ENCODE measurements at places on chromosomes 4 and X.

- no peak for DNase-seq
Observed at GRCh38 chrX:12804655-12805054, 13.4 kb downstream of the PRPS2 start.

DNA sequence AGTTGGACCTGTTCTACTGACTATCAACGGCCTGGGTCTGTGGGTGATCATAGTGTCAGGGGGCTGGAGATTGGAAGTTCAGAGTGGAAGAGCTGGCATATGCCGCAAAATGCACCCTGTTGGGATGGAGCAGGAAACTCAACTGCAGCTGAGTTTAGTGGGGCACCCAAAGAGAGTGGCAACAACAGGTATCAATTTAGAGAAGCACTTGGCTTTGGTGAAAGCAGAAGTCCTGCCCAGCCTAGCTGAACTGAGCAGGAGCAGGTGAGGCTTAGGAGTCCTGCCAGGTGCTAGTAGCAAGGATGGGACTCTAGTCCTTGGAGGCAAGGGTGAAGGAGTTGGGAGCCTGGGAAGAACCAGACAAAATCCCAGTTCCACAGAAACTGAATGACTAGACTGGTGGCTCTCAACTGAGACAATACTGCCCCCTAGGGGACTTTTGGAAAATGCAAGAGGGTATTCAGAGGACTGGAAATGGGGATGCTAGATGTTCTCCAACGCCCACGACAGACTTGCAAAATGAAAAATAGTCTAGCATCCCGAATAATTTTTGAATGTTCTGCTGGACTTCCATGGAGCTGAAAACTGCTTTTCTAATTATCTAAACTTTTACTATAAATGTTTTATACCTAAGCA lies 49.4 kb downstream of the RTL9 start:
- DNase-seq: peak; percentile 26

GRCh38 chr4:182536221-182536811 lies 293.1 kb downstream of the TENM3 start:
- DNase-seq: no peak

DNA sequence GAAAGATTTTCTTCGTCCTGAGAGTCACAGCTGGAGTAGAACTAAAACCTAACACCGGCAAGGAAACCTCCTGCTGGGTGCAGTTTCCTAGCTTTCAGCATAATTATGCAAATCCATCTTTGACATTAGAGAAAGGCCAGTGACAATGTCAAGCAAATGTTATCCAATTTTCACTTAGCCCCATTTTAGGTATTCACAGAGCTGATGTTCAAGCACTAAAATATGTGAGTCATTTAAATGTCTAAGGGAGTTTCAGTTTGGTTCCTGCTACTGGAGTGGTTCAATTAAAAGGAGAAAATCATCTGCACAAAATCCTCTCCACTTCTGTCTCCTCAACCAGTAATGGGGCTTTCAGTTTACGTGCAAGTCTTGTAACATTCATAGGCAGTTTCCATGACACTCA lies 37.1 kb upstream of the AMOT start:
- no peak for DNase-seq

DNA sequence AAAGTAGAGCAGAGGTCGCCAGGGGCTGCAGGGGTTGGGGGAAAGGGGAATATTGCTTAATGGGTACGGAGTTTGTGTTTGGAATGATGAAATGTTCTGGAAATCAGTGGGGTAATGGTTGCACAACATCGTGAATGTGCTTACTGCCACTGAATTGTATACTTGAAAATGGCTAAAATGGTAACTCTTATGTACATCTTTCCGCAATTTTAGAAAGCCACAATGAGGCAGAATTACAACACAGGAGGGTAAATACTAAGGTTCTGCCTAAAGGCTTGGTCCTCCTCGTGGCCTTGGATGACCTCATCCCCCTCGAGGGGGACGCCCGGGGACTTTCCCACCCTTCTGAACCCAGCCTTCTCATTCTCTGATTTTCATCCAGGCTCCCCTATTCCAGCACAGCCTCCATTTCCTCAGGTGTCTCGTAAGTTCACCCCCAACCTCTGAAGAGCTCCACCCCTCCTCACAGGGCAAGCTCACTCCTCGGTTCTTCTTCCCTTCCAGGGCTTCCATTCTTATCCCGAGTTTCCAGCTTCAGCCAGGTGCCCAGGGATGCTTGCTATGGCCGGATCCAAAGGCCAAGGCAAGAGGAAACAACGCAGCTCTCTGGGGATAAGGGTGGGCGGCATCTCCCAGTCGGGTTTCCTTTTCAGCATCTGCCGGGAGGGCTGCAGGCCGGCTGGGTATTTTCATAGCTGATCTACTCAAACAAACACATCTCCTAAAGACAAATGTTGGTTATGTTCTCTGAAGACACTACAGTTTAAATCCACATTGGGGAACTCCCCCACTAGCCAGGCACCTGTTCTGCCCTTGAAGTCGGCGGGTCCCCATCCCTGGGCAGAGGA lies 71.3 kb upstream of the ACSL1 start:
- peak; percentile 71 for DNase-seq

DNA sequence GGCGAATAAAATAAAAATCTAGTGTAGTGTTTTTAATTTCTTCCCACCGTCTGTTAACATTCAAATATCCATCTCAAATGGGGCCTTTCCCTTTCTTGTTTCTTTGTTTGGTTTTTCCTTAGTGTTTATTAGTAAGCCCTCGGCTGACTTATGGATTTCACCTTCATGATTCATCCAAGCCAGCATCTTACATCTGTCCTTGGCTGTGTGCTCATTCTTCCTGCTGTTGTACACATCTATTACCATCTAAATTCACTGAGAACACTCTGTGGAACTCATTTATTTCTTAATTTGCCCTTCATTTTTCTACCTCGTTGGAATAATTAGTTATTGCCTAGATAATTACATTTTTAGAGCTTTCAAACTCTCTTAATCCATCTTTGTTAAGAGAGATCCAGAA lies 84.9 kb downstream of the SPCS3 start:
- DNase-seq: no peak

GRCh38 chr4:134624365-134624764 lies 422.8 kb upstream of the PABPC4L start:
- DNase-seq: no peak

GRCh38 chrX:122910697-122911096 lies 273.4 kb upstream of the GRIA3 start:
- DNase-seq: no peak

- DNase-seq: no peak
Observed at GRCh38 chr4:7168106-7168505, 24.2 kb upstream of the SORCS2 start.

DNA sequence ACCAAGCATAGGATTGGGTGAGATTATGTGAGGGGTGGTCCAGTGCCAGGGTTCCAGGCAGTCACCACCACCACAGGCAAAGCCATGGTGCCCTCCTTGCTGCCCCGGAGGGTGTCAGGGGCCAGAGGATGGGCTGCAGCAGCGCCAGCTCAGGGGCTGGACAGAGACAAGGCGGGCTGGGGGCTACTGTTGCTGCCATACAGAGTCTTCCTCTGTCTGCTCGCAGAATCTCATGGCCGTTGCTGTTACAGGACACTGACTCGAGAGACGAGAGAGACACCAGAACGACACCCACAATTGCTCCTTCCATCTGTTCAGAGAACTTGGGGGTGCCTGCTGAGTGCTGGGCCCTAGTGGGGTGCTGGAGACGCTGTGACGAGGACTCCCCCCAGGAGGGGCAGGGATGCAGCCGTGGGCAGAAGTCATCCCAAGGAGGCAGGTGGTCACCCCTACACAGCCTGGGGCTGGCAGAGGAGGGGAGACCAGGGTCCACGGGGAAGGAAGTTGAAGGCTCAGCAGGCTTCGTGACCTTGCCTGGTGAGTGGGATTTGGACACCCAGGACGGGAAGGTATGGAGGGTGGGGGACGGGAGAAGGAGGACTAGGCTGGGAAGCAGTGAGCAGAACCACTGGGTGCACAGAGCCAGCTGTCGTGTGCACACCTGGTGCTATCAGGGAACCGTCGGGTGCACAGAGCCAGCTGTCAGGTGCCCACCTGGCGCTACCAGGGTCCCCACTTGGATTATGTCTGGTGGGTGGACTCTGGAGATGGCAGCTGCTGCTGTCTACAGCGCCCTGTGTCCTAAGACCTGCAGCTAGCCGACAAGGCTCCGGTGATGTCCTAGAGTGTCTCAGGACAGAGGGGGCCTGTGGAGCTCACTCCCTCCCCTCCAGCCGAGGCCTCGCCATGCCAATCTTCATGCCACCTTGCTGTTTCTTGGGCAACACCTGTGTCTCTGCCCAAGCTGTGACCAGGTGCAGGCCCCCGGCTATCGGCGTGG lies 43.9 kb upstream of the HMX1 start:
- DNase-seq: peak; percentile 22

DNA sequence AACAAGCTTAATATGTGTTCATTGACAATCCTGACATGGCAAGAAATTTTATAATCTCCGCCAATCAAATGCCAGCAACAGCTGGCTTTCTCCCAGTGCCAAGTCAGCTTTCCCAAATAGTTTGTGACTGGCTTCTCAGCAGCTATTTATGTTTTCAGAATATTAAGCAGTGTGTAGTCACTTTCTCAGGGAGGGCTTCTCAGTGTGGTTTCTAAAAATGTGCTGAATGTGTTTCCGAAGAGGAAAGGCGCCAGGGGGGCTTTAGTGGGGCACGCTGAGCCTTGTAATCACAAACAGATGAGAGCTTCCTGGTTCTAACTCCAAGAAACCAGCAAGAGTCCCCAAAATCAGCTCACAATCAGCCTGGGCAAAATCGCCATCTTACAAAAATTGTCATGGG lies 258.7 kb upstream of the CPEB2 start:
- DNase-seq: no peak

DNA sequence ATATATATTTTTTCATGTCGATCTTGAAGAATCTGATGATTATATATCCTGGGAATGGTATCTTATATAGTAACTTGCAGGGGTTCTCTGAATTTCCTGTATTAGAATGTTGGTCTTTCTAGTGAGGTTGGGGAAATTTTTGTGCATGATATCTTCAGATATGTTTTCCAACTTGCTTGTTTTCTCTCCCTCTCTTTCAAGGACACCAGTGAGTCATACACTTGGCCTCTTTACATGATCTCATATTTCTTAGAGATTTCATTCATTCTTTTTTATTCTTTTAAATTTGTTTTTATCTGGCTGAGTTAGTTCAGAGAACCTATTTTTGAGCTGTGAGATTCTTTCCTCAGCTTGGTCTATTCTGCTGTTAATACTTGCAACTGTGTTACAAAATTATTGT lies 27.2 kb upstream of the C4orf17 start:
- no peak for DNase-seq

- DNase-seq: no peak
Observed at GRCh38 chr4:180304321-180304720, 1938.9 kb upstream of the TENM3 start.

GRCh38 chr4:178414881-178415446 lies 972.7 kb upstream of the AGA start:
- no peak for DNase-seq

DNA sequence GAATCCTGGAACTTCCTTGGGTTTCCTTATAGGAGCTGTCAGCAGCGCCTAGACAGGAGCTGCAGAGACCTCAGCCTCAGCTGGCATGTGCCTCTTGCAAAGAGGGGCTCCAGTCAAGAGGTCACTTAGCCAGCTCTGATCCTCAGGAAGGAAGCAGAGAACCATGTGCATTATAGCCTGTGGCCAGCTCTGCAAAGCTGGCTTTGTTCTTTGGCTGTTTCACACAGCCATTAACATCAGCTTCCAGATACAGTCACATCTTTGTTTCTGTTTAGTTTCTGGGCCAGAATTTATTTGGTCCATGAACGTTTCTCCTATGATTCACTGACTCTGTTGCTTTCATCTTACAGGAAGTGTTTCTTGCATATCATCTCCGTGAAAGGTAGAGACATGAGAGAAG lies 92.4 kb downstream of the CC2D2A start:
- DNase-seq: no peak

DNA sequence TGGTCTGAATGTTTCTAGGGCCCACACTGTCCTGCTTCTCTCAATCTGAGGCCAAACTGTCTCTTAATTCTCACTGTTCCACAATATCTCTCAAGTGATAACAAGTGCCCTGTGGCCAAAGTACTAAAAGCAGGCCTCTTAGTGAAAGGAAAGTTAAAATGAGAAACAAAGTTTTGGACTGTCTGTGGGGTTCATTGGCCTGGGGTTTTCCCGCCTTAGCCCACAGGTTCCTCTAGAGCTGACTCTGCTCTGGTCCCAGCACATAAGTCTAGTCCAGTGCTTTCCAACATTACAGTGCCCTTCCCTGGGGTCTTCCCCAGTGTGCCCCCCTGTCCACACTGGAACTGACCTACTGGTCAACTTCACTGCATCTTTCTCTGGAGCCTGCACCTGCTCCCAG lies 6.3 kb downstream of the MAGEB1 start:
- no peak for DNase-seq

GRCh38 chr4:186704057-186704456 lies 19.6 kb downstream of the FAT1 start:
- DNase-seq: no peak

DNA sequence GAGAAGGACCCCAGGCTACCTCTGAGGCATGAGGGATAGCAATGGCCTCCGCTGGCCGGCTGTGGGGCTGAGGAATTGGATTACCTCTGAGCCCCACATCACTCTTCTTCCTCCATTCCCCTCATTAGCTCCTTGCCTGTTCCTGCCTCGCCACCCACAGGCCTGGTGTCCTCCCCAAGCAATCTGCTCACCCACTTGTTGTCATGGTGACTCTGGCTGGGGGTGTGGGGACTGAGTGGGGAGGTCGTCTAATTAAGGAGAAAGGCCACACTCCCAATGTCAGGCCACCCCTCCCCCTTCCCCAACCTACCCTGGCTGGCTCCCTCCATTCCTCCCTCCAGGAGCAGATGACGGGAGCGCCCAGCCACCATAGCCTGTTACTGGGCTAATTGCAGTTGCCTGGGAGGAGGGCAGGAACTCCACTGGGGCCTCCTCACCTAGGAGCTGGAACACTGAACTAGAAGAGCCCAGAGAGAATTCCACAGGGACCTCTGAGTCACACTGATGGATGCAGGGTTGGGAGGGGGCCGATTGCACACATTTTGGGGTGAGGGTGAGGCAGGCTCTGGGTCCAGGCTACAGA lies 20.7 kb downstream of the NALF2 start:
- DNase-seq: no peak

DNA sequence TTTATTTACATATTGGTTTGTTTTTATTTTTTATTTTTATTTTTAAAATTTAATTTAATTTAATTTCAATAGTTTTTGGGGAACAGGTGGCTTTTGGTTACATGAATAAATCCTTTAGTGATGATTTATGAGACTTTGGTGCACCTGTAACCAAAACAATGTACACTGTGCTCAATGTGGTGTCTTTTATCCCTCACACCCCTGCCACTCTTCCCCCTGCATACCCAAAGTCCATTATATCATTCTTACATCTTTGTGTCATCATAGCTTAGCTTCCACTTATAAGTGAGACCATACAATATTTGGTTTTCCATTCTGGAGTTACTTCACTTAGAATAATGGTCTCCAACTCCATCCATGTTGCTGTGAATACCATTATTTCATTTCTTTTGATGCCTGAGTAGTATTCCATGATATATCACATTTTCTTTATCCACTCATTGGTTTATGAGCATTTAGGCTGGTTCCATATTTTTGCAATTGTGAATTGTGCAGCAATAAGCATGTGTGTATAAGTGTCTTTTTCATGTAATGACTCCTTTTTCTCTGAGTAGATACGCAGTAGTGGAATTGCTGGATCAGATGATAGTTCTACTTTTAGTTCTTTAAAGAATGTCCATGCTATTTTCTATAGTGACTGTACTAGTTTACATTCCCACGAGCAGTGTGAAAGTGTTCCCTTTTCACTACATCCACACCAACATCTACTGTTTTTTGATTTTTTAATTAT lies 157.1 kb downstream of the CPXCR1 start:
- DNase-seq: no peak

- DNase-seq: no peak
Observed at GRCh38 chr4:166252487-166253402, 379.7 kb downstream of the TLL1 start.

All from GM13976 (cell line).